Right cardiac atrium (tissue), 5 donors: ENCODE measurements at places on chromosomes 6 and 20. TPM values are rescaled to one million over a fixed set of nuclear protein-coding genes. Genes with fewer than 3 reads are reported as not detected.

GRCh38 chr6:151209071-151209831 is 30.5 kb upstream of the AKAP12 start:
- no peak for DNase-seq

GRCh38 chr20:50810063-50810462 is 15.2 kb downstream of the BCAS4 start:
- no peak for DNase-seq

DNA sequence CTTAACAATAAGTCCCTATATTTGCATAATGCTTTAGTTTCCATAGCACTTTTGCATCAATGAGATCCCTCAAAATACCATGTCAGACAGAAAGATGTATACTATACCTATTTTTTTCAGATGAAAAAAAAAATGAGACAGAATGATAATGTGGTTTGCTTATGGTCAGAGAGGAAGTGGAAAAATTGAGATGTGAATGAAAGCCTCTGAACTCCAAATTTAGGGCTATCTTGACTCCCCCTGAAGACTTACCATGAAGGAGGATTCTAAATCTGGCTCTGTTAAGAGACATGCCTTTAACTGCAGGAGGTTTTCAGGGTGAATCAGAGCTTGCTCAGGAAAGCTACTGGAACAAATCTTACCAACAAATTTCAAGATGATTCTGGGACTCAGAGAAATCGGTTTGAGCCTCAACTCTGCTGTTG is 176.2 kb downstream of the ISM1 start:
- DNase-seq, result no peak

GRCh38 chr20:7406671-7407070 is 533.6 kb downstream of the HAO1 start:
- DNase-seq, result no peak

- no peak for DNase-seq
These were observed 198.7 kb downstream of the TFAP2C start for GRCh38 chr20:56827763-56828162.

DNA sequence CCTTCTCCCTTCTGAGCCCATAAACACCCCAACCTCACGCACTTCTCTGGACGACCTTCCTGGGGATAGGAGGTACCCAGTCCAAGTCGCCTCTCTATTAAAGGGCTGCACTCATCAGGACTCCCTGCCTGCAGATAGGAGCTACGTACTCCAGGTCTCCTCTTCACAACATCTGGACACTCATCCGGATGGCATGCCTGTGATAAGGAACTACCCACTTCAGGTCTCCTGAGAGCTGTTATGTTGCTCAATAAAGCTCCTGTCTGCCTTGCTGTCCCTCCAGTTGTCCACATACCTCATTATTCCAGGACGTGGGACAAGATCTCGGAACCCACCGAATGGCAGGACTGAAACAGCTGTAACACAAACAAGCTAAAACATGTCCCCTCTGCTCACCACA is 548.0 kb downstream of the TBC1D32 start:
- no peak for DNase-seq

- DNase-seq, result no peak
These were observed 21.2 kb downstream of the KIF25 start for GRCh38 chr6:168018664-168019063.

DNA sequence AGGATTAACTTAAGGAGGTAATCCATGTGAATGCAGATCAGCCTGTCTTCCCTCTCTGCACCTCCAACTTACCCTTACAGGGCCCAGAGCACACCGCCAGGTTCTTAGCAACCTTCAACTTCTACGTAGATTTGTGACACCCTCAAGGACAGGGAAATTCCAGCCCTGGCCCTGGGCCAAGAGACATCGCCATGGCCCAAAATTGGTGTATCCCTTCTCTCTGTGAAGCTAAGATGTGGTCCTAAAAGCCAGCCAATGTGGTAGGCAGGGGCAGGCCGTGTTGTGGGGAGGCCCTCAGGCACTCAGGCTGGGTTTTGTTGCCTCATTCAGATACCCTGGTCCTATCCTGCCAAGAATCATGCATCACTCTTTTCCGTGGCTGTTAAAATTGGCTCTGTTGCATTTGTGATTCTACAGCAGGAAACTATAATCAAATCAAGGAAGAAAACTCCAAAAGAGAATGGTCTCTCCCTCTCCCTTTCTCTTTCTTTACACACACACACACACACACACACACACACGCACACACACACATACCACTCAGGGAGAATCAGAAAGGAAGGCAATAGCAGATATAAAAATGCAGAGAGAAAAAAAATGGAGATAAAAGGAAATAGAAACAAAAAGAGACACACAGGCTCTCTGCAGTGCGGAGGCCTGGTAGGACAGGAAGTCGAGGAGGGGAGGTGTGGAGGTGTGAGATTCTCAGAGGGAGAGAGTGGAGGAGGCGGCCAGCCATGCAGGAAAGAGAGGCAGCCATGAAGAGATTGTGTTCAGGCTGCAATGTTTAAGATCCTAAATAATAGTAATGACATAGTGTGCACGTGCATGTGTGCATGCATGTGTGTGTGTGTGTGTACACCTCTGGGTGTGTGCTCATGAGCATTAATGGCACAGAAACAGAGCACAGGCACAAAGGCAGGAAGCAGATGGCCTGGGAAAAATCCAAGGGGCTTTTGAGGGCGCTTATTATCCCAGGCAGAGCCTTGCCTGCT is 201.8 kb upstream of the LRFN2 start:
- DNase-seq, result peak; percentile 22

- no peak for DNase-seq
These were observed 21.4 kb downstream of the BCAS1 start for GRCh38 chr20:54048891-54049545.

GRCh38 chr6:116010790-116011401 is 49.8 kb downstream of the FRK start:
- DNase-seq, result peak; percentile 76

- DNase-seq, result no peak
These were observed 159.1 kb downstream of the MTHFD1L start for GRCh38 chr6:151024597-151024996.

DNA sequence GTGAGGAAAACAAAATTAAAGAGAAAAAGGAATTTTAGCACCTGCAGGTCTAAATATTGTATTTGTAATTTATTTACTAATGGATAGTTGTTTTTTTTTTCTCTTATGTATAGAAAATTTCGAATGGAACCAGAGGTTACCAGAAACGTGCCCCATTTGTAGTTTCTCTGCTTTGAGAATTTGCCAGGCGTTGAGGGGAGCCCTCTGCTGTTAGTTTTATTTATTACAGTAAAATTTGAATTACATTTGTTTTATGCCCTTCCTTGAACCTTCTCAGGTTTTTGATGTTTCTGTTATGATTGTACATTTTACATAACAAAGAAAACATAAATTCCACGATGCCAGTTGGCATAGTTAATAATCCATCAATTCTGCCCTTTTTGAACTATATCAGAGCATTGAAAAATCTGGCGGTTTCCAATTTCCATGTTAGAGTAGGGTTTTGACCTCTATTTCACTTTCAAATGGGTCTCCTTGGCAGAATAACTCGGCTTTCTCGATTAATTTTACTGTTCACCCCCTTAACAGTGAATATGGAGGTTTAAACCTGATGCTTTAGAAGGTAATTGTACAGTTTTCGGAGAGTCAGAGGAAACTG is 35.1 kb upstream of the RFPL4B start:
- no peak for DNase-seq

DNA sequence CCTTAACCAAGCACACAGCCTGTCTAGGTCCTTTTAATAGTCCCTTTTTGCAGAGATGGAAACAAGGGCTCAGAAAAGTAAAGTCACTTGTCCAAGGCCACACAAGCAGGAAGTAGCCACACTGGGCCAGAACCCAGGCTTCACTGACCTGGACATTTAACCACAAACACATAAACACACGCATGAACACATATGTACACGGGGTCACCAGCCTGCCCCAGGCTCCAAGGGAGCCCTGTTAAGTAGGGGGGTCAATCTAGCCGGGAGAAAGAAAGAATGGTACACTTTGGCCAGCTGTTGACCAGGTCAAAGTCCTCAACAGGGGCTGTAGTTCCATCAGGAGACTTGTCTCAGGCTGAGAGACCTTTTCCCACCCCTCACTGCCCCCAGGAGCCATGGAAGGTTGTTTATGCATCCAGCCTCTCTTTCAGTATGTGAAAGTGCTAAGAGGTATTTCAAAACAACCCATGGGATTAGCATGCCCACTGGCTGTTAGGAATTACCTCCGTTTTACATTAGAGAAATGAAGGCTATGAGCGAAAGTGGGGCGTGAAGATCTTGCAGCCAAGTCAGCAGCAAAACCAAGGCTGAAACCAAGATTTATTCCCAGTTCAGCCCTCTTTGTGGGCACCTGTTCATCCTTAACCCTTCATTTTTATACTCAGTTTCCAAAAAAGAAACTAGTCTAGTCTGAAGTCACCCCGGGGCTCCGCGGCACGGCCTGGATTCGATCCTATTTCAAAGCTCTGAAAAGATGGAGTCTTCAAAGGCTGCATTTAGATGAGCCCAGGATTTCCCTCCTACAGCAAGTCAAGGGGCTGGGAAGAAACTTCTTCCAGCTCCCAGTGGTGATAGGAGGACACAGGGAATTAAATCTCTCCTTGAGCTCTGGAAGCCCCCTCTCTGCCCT is 9.8 kb downstream of the SDC4 start:
- DNase-seq, result no peak

DNA sequence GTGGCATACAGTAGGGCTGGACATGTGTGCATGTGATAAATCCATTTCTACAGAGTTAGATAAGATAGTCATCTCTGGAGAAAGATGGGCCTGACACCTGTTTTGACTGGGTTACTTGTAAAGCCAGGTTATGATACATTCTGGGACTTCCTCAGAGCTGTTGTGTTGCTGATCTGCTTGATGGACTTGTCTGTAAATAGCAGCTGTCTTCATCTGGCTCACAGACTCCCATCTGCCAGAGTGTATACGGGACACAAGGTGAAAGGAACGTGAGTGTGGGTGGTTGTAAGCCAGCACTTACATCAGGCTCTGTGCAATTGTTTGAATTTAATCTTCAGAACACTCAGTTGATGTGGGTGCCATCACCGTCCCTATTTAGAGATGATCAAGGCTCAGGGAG is 49.8 kb downstream of the ZDHHC14 start:
- DNase-seq, result no peak

DNA sequence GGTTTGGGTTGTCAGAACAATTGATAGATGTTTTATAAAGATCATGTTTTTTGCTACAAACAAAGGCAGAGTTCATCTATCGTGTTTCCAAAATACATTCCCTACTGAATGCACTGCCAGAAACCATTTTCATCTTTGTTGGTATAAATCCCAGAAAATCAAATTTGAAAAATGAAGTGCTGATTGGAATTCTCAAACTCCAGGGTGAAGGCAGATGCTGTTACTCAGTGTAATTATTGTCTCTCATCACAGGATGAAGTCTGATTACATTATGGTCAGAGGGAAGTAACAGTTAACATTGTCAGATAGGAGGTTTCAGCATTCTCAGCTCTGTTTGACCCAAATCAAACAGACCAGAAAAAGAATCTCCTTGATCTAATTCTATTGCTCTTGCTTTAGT is 198.4 kb upstream of the KCNK16 start:
- DNase-seq, result no peak

DNA sequence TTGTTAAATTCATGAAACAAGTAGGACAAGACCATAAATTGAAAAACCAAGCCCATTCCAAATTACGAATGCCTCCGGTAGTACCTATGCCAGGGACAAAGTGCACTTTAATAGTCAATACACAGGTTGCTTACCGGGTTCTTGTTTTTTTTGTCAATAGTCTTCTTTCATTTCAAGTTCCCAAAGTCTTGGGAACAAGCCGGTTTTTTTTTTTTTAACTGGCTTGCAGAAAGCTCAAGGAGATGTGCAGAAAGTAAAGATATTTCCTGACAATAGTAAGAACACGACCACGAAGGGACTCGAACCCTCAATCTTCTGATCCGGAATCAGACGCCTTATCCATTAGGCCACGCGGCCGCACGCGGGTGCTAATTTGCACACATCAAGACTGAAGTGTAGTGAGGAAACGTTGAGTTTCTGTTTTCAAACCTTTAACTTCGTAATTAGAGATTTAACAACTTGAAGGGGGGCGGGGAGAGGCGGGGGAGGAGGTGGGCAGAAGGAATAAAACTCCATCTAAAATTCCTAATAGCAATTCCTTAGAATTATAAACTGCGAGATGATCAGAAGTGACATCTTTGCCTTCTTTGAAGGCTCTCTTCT is 181.0 kb downstream of the TRIM27 start:
- no peak for DNase-seq

DNA sequence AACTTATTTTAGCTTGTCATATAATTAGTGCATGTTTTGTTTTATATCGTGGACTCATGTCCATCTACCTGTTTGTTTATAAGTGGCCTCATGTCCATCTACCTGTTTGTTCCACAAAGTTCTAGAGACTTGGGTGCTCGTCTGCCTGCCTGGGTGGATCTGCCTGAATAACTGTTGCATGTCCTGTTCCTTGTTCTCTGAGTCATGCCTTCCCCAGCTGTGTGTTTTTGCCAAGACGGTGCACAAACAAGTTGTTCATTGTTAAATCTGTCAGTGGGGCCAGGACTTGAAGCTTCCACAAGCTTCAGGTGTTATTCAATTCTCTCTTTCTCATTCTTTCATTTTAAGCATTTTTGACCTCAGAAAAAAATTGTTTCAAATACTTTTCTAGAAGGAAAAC is 358.0 kb upstream of the CITED2 start:
- no peak for DNase-seq

- no peak for DNase-seq
These were observed 1067.5 kb upstream of the MAP3K7 start for GRCh38 chr6:91654357-91654756.

- no peak for DNase-seq
These were observed 87.8 kb upstream of the PRSS16 start for GRCh38 chr6:27159725-27160124.

GRCh38 chr6:104686550-104687175 is 173.1 kb downstream of the HACE1 start:
- DNase-seq, result no peak

BPIFB1 gene
- total RNA-seq, result not detected

HRH3 gene
- total RNA-seq, result not detected

METTL24 gene
- 4.2 TPM for total RNA-seq

SIM1 gene
- total RNA-seq, result not detected

EPB41L1 gene
- total RNA-seq, result 21.9 TPM

ATP6V1G2 gene
- 3.2 TPM for total RNA-seq

ZC3H12D gene
- 0.71 TPM for total RNA-seq

HTR1E gene
- not detected for total RNA-seq

DNAJC5 gene
- total RNA-seq, result 50.4 TPM

SULF2 gene
- total RNA-seq, result 59.1 TPM

OPN5 gene
- not detected for total RNA-seq

FAM184A gene
- total RNA-seq, result 4.3 TPM

VARS2 gene
- total RNA-seq, result 18.8 TPM
